CD4-positive, CD25-positive, alpha-beta regulatory T cell (primary cell): ENCODE measurements at places on chromosomes 2 and 18. TPM values are rescaled to one million over a fixed set of nuclear protein-coding genes. Genes with fewer than 3 reads are reported as not detected.

GRCh38 chr18:62196980-62197379, 9.9 kb downstream of the RELCH start:
- DNase-seq: no peak

- DNase-seq: no peak
Observed at GRCh38 chr2:173424886-173425285, 70.2 kb downstream of the CDCA7 start.

DNA sequence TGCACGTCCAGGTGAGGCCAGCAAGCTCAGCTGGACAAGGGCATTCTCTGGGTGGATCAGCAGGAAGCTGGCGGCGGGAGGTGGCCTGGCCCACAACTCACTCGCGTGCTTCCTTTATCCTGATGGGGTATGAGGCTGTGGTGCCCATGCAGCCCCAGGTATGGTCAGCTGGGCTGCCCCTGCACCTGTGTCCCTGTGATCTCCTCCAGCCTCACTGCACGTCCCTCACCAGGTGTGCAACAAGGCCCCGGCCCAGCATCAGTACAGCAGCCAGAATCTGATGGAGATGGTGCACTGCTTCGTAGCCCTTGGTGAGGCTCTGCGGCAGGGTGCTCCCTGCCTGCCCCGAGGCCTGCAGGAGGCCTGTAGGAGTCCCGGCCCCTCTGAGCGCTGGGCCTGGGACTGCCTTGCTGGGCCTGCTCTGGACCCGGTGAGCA, 17.6 kb downstream of the MROH2A start:
- DNase-seq: no peak

- DNase-seq: no peak
Observed at GRCh38 chr18:78526275-78526674, 453.3 kb upstream of the SALL3 start.

Gene RGPD3
- total RNA-seq: 0.44 TPM

Gene TMEM178A
- not detected for total RNA-seq
